MCF 10A (cell line): ENCODE measurements at places on chromosomes 11 and 22.

- no peak for DNase-seq
These were observed 10.9 kb downstream of the MUC6 start for GRCh38 chr11:1025410-1026162.

GRCh38 chr11:74739546-74740270 is 8.5 kb upstream of the CHRDL2 start:
- peak; percentile 79 for DNase-seq

- peak; percentile 5 for DNase-seq
These were observed 59.1 kb downstream of the NUP98 start for GRCh38 chr11:3738241-3738640.

GRCh38 chr11:11373934-11374333 is 20.9 kb upstream of the CSNK2A3 start:
- no peak for DNase-seq

- no peak for DNase-seq
These were observed 3.4 kb downstream of the CEND1 start for GRCh38 chr11:786235-787083.

GRCh38 chr11:96483374-96483955 is 93.7 kb downstream of the JRKL start:
- DNase-seq = no peak

- no peak for DNase-seq
These were observed 113.5 kb downstream of the MAML2 start for GRCh38 chr11:96229354-96229977.
